ENCODE measurements at places on chromosomes 1 and 21.

GRCh38 chr1:199122532-199123311 is 483.9 kb downstream of the PTPRC start:
- peak; percentile 88 for DNase-seq

DNA sequence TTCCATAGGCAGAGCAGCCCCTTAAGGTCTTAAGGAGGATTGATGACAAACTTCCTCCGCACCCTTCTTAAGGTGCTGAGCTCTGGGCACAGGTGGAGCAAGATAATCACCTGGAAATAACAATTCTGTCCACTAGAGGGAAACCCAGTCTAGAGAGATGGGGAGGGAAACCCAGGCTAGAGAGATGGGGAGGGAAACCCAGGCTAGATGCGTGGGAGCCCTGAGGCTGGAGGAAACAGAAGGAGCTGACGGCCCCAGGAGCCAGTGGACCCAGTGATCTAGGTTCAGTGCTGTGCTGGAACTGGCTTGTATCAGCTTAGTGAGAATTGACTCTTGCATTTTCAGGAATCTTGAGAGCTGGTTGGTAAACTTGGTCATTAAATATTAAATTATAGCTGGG is 17.8 kb upstream of the MYCL start:
- peak; percentile 68 for DNase-seq

- no peak for DNase-seq
Measured at GRCh38 chr1:212507369-212507768, 74.6 kb downstream of the NENF start.

GRCh38 chr1:26666855-26667254 is 29.0 kb upstream of the ARID1A start:
- peak; percentile 86 for DNase-seq

- DNase-seq = no peak
Measured at GRCh38 chr1:12502336-12503109, 115.5 kb downstream of the DHRS3 start.

DNA sequence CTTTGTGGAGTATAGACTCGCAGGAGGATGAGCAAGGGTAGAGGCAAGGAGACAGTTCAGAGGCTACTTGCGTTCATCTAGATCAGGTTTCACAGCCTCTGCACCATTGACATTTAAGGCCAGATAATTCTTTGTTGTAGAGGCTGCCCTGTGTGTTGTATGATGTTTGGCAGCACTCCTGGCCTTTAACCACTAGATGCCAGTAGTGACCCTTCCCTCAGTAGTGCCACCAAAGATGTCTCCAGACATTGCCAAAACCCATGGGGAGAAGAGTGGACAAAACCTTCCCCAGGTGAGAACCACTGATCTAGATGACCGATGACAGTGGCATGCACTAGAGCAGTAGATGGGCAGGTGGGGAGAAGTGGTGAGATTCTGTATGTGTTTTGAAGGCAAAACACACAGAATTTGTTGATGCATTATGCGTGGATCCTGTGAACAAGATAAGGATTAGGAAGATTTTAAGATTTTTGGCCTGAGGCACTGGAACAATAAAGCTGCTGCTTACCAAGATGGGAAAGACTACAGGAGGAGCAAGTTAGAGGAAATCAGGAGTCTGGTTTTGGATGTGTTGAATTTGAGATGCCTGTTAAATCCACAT is 9.9 kb upstream of the COG2 start:
- peak; percentile 45 for DNase-seq

DNA sequence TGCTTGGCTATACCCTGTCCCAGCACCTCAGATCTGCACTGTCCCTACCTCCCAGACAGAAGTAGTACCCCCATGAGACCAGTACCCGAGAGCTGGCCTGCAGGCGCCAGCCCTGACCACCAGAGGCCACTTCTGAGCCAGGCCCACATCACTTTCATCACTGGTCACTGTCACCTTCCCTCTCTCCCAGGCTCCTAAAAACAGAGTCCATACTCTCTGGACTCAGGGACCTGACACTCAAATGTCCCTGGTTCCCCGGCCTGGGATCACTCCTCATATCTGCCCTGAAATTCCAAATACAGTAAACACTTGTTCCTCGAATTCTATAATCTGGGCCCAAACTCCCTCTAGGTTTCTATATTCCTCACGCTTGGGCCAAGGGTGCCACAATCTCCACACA is 18.7 kb downstream of the TMEM53 start:
- no peak for DNase-seq

DNA sequence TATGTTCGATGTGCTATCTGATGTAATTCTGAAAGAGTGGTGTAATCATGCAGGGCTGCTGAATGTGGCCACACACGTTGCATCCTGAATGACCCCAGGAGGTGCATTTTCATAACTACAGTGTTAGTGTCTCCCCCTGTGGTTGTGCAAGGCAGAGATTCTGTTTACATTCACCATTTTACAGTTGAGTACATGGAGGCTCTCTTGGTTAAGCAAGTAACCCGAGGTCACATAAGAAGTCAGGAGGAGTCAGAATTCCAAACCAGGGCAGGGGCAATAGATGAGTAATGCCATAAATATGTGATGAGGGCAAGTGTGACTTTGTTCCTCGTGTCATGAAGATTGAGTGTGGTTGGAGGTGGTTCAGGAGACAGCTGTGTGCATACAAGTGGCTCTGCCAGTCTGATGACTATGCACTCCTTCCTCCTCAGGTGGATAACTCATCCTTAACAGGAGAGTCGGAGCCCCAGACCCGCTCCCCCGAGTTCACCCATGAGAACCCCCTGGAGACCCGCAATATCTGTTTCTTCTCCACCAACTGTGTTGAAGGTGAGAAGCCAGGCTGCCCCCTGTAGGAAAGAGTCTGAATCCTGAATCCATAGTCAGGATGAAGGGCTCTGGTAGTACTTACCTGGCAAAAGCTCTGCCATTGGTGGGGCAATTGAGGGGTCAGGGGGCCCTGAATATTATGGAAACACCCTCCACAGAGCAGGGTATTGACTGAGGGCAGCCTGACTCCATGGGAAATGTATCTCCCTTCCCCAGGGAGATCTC is 9.3 kb downstream of the ATP1A2 start:
- peak; percentile 95 for DNase-seq

GRCh38 chr1:223444411-223444810 is 51.2 kb downstream of the CCDC185 start:
- peak; percentile 81 for DNase-seq

DNA sequence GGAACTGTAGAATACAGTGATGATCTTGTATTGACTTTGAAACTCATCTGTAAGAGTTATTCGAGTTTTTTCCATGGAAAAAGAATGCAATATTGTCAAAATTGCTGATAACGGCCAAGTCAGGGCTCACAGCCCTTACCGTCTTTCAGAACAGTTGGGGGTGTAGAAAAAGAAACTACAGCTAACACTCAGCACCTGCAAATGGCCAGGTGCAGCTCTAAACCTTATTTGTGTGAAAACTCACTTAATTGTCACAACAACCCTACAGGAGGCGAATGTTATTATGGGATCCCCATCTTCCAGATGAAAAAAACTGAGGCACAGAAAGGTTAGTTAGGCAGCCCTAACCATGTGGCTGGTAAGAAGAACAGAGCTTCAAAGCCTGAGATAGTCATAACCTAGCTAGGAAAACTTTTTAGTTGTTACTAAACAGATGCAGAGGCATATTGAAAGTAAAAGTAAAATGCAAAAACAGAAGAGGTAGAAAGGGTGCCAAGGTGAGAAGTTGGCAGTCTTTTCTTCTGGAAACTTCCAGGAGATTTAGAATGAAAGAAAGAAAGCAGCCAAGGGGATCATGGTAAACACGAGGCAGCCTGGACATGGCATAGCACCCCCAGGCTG is 76.4 kb downstream of the DSCAM start:
- no peak for DNase-seq

DNA sequence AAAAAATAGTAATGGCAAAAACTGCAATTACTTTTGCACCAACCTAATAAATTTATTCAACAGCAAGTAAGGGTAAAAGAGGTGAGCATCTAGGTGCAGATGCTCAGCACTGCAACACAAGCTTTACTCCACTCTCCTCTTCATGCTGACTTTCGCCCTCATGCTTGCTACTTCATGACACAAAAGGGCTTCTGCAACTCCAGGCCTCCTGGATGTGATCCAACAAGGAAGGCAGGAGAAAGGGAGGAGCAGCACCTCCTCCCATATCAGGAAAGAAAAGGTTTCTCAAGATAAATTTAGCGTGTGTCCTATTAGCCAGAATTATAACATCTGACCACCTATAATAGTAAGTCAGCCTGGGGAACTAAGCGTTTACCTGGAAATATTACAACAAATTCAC is 11.6 kb downstream of the SYF2 start:
- no peak for DNase-seq

- DNase-seq = peak; percentile 28
Measured at GRCh38 chr1:161427733-161428516, 60.2 kb upstream of the CFAP126 start.

DNA sequence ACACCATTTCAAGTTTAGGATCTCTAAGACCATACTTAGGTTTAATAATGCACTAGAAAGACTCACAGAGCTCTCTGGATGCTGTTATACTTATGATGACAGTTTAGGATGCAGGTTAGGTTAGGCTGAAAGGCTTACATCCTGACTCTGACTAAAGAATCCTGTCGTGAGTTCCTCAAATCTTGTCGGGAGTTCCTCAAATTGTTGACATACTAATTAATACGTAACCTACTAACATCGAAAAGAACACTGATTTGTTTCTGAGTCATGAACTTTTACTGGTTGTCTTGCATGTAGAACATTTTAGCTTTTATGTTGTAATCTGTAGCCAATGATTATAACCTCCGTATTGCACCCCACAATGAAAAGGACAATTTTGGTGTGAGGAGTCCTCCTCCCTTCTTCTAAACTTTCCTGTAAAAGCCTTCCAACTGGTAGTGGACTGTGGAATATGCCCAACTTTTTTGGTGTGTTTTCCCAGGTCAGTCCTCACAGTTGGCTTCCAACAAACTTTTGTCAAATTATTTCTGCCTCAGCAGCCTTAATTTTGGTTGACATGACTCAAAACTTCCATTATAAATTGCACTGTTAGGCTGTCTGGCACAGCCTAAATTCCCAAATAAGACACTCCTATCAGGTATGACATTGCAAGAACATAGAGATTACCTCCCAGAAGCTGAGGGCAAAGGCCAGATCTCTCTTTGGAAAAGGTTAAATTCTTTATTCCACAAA is 107.9 kb upstream of the PALMD start:
- DNase-seq = peak; percentile 77

DNA sequence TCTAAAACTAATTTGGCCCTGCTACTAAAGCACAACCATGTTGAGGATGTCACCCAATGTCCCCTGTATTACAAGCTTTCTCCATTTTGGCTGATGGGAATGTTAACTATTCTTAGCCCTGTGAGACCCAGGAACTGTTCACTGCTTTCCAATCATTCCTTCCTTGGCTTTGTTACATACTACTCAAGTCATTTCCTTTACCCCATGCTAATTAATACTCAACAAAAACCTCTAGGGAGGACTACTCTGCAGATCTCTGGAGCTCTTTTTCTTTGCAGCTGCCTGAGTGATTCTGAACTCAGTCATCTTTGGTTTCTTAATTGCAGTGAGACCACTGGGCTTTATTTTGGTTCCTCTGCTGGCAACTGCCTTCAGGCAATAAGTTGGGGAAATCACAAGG is 23.3 kb upstream of the RPE65 start:
- DNase-seq = no peak

- no peak for DNase-seq
Measured at GRCh38 chr1:53871221-53871620, 18.4 kb downstream of the YIPF1 start.

DNA sequence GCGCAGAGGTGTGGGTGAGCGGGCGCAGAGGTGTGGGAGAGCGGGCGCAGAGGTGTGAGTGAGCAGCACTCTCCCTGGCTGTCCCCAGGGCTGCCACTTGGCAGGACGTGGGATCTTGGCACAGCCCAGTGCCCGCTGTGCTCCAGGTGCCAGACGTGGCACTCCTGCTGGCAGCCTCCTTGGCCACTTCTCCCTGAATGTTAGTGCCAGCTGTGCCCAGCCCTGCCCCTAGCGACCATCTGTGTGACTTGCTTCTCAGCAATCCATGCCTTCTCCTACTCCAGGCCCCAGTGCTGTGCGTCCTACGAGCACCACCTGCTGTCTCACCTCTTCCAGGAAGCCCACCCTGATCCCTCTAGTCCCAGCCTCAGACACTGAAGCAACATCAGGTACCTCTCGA is 30.5 kb downstream of the KRTAP10-1 start:
- no peak for DNase-seq

GRCh38 chr1:151715726-151716404 is 738 bp downstream of the CELF3 start:
- DNase-seq = no peak
